ENCODE measurements at places on chromosomes 13 and 19.

DNA sequence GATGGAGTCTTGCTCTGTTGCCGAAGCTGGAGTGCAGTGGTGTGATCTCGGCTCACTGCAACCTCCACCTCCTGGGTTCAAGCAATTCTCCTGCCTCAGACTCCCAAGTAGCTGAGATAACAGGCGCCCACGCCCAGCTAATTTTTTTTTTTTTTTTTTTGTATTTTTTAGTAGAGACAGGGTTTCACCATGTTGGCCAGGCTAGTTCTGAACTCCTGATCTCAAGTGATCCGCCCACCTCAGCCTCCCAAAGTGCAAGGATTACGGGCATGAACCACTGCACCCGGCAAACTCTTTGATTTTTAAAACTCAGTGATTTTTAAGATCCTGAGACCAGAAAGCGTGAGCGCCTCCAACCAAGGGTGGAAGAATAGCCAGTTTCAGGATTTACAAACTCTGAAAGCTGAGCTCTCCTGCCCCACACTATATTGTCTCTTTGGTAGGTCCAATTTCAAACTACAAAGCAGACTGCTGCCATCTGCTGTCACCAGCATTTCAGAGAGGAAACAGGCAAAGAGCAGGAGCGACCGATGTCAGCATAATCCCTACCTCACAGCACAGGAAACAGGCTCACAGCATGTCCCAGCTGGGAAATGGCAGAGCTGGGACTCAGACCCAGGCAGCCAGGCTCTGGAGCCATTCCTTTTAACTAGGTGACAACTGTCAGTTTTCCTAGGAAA lies 9.2 kb downstream of the NOSIP start:
- no peak for DNase-seq

GRCh38 chr19:29383696-29384095 lies 142.1 kb upstream of the VSTM2B start:
- no peak for DNase-seq

GRCh38 chr19:50837300-50837699 lies 3.9 kb upstream of the KLK15 start:
- DNase-seq: no peak

DNA sequence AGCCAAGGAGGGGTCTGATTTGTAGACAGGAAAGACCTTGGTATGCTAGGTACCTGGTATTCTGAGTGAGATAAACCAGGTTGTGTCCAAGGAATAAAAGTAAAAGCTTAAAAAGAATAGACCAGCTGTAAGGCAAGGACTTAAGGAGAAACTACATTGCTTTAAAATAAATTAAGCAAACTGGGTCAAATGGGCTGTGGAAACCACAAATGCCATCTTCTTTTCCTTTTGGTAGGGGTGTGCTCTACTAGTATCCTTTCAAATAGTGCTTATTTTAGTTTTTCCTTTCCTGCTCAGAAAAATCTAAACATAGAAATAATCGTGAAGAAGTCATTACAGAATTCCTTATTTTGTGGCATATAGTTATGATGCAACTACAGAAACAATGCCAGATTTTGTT lies 138.6 kb upstream of the KLF12 start:
- no peak for DNase-seq

- DNase-seq: no peak
Measured at GRCh38 chr13:81442904-81443303, 1102.0 kb upstream of the SPRY2 start.

DNA sequence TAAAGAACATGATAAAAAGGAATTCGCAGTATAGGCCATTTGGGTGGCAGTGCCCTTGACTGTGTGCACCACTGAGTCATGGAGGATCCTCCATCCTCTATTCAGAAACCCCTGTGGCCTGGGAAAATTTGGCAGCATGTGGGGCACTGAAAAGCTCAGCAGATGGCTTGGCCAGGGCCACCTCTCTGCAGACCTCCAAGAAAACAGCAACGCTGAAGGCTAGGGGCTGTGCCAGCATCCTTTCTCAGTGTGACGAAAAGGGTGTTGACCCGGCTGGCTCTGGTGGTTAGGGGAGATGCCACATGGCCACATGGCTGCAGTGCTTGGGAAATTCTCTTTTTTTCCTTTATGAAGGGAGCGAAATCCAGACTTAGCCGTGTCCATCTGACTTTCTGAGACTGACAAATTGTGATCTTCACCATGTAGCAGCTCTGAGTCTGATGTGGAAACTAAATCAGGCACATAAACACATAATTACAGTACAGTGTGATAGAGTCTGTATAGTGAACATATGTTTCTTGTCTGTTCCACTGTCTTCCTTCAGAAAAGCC lies 178.0 kb downstream of the KCTD12 start:
- no peak for DNase-seq

GRCh38 chr19:39506944-39507714 lies 7.8 kb upstream of the SELENOV start:
- DNase-seq: no peak

DNA sequence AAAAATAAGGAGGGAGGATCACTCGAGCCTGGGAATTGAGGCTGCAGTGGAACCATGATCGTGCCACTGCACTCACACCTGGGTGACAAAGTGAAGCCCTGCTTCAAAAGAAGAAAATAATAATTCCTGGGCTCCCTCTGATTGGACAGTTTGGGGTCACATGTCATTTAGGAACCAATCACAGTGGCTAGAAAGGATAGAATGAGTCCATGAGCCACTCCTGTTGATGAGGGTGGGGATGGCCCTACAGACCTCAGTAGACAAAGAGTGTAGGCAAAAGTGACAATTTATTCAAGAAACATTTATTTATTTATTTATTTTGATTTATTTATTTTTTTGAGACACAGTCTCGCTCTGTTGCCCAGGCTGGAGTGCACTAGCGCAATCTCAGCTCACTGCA lies 26.8 kb upstream of the ADGRE5 start:
- no peak for DNase-seq

DNA sequence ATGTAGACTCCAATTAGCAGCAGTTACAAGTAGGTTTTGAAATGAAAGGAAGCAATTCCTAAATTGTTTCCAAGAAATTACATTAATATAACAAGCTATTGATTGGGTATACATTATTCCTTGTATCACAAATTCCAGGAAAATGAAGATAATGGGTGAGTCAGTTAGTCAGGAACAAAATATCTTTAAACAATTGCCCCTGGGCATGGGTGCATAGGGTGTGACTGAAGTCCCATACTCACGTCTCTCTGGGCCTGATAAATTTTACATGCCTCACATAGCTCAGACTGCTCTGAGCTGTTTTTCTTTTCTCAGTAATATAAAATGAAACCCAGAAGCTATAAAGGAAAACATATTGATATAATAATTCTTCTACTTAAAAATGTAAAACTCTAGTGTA lies 87.8 kb downstream of the FNDC3A start:
- DNase-seq: no peak

GRCh38 chr19:10079031-10079453 lies 7.1 kb upstream of the SHFL start:
- no peak for DNase-seq

DNA sequence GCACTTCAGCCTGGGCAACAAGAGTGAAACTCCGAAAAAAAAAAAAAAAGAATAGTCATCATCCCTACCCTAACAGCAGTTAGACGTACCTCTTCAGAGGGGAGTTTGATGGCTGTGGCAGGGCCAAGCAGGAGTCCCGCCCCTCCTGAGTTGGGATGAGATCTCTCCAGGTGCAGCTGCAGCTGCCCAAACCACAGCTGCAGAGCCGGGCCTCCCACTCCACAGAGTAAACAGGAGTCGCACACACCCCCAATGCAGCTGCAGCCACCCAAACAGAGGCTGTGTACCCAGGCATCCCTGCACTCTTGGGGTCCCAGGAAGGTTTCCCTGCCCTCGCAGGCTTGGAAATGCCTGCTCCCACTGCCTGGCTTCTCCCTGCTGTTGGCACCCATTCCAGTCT lies 17.4 kb upstream of the MLLT1 start:
- DNase-seq: no peak

DNA sequence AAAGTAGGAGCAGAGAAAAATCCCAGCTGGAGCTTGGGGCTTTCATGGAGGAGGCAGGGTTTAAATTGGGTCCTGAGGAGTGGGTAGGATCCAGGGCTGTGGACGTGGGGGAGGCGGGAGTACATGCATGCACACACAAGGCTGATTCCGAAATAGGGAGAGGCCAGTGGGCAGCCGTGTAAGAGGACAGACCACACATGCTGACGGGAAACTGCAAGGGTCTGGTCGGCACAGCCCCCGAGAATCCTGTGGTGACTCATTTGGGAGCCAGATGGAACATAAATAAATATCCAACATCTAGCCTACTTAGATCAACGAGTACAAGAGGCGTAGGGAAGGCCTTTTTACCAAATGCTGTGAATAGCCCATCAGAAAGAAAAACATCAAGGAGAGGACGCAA lies 216.3 kb upstream of the ZNF507 start:
- peak; percentile 44 for DNase-seq

DNA sequence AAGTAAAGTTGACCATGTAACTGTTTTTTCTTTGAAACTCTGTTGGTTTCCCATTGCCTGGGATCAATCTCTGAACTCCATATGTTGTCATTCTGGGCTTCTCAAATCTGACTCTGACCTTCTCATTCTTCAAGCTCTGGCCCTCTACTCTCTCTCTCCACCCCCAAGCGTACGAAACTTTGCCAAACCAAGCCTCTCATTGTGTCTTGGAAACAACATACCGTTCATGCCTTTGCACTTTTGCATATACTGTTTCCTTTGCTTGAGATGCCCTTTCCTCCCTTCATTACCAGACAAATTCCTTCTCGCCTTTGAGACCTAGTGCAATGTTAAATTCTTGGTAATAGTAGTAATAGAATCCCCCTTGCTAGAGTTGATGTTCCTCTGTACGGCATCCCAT lies 113.7 kb downstream of the OLFM4 start:
- no peak for DNase-seq

DNA sequence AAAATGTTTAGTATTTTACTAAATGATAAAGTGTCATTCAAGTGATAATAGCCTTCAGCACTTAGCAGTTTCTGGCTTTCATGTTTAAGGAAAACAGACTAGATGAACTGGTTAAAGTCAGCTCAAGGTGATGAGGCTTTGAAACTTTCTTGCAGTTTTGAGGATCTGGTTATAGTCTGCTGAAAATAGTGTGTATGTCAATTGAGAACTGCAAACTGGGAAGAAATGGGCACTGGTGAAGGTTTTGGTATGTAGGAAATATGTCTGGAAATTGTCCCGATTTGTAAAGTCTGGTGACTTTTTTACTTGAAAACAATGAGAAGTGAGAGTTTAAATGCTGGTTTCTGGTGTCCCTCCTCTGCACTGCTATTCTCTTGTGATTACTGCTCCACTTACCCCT lies 36.8 kb upstream of the SOX21 start:
- no peak for DNase-seq

DNA sequence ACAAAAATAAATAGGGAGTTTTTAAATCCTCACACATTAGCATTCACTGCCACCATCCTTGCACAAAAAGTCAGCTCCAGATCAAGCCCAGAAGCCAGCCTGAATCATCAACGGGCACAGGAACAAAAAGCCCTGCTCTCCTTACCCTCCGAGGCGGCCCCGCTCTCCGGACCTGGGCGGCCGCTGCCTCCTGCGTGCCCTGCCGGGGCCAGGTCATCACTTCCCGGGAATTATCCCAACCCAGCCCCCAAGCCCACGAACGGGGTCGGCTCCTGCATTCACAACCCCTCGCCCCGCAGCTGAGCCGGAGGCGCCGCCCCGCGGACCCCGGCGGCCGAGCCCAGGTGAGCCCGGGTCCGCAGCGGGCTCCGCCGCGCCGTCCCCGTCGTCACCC lies 754 bp downstream of the DNAJB1 start:
- DNase-seq: no peak

- no peak for DNase-seq
Measured at GRCh38 chr19:13762635-13763235, 1.6 kb upstream of the MRI1 start.

GRCh38 chr19:18476507-18477041 lies 38.6 kb upstream of the ISYNA1 start:
- no peak for DNase-seq

- DNase-seq: no peak
Measured at GRCh38 chr19:35044317-35045117, 3.0 kb downstream of the HPN start.

DNA sequence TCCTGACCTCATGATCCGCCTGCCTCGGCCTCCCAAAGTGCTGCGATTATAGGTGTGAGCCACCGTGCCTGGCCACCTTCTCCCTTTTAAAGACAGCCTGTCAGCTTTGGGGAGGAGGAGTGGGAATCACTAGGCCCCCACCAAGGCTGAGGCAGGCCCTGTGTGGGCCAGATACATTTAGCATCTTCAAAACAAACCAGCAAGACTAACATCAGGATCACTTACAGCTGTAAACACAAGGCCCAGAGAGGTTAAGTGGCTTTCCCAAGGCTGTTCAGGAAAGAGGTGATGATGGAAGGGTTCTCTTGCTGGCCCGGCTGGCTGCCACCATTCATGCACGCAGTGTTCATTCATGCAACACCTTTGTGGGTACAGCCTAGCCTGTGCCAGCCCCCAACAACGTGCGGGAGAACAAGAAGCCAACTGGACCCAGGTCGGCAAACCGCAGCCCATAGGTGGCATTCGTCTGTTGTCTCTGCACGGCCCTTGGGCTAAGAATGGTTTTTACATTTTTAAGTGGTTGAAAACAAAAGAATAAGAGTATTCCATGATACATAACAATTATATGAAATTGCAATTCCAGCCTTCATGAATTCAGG lies 23.0 kb downstream of the IER2 start:
- no peak for DNase-seq

GRCh38 chr19:49057636-49058234 lies at the start of gene CGB7:
TSS of gene CGB7 (minus strand) at chr19:49057749. CDS start at chr19:49055375, 2,374 bp downstream.
- peak; percentile 52 for DNase-seq

- DNase-seq: no peak
Measured at GRCh38 chr13:37966266-37966665, 96.7 kb upstream of the TRPC4 start.

DNA sequence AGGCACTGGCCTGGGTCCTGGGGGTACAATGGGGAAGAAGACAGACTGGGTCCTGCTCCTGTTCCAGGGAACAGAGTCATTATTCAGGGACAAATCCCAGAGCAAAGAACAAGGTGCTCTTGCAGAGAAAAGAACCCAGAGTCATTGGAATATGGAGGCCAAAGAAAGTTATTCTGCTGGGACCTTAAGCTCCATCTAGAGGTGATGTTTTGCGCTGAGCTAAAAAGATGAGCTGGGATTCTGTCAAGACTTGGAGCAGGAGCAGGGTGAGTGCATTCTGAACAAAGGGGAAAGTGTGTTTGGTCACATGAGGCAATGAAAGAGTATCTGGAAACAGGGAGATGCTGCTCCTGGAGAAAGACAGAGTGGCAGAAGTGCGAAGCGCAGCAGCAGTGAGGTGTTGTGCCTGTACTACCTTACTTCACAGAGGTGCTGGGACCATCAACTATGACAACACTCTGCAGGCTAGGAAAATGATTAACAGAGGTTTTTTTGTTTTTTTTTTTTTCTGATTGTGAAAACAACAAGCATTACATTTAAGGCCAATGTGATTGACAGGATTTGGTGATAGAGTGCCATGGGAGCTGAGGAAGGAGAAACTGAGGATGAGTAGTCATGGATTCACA lies 95.3 kb upstream of the TNFSF11 start:
- DNase-seq: no peak
